EL (cell line): ENCODE measurements at places on chromosomes 12 and 14.
A peak's percentile ranks its signal among the peaks of the same experiment; 100 is the strongest.

DNA sequence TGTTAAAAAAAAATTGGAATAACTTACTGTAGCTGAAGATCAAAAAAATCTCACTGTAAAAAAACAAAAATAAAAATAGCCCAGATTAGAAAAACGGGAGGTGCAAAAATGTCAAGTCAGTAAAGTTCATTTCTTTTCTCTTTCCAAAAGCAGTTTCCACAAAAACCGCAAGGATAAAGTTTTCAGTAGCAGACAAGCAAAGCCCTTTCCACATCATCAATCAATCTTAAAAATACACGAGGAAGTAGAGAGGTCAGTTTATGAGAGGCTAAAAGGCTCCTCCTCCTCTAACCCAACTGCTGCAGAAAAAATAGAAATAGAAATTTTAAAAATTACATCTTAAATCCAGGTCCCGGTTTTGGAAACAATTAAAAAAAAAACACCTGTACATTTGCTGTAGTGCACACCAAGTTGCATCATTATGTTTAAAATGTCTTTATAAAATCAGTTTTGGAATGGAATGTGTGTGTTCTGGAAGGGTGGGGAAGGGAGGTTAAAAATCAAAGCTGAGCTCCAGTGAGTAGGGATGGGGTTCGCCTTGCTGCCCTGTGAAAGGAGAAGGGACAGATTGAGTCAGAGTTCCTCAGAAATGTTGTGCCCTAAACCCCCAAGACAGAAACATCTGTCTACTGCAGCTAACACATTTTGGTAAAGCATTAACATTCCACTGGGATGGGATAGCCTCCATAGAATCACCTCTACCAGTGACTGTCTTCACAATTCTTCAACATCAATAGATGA lies 5.8 kb downstream of the HNRNPC start:
- peak; percentile 38 for DNase-seq

DNA sequence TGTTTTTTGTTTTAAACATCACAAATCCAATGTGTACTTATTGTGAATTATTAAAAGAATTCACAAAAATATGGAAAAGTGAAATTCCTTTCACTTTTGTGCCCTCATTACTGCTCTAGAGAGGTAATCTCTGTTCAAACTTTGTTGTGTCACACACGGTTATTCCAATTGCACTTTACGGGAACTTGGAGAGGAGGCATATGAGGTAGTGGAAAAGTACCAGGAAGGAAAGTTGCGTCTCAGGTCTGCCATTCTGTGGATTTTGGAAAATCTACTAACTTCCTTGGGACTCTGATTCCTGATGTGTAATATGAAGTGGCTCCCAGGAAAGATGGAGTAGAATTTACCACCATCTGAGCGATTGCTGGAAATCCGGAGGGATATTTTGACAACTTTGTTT lies 90.9 kb upstream of the DCN start:
- no peak for DNase-seq

GRCh38 chr14:33307691-33308251 lies 369.1 kb downstream of the NPAS3 start:
- DNase-seq, result peak; percentile 38

DNA sequence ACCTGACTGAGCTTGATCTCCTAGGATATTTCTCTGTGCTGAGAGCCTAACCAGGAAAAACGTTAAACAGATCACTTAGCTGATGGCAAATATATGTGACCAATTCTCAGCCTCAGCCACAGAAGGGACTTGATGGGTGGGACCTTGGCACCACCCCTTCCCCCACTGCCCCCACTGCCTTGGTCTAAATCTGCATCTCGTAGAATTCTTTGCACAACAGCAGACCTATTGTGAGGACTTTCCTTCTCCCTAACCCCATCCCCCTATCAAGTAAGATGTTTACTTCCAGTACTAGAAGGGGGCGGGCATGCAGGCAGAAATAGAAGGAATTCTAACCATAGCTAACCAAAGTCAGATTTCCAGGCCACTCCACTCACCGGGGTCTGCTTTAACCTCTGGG lies 313.2 kb downstream of the PCNX1 start:
- no peak for DNase-seq

DNA sequence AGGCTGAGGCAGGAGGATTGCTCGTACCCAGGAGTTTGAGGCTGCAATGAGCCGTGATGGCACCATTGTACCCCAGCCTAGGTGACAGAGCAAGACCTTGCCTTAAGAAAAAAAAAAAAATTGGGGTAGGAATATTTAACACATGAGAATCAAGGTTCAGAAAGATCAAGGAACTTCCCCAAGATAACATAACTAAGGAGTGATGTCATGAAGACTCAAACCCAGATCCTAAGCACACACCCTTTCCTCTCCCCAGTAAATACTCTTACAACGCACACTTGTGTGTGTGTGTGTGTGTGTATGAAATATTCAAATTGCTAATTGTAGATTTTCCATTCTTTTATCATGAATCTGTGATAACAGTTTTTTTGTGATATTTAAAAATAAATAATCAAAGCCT lies 90.6 kb upstream of the NUDT4 start:
- peak; percentile 40 for DNase-seq

- no peak for DNase-seq
These were observed 564 bp upstream of the THTPA start for GRCh38 chr14:23555533-23555881.

- no peak for DNase-seq
These were observed 652 bp downstream of the RFLNA start for GRCh38 chr12:124295431-124296058.

DNA sequence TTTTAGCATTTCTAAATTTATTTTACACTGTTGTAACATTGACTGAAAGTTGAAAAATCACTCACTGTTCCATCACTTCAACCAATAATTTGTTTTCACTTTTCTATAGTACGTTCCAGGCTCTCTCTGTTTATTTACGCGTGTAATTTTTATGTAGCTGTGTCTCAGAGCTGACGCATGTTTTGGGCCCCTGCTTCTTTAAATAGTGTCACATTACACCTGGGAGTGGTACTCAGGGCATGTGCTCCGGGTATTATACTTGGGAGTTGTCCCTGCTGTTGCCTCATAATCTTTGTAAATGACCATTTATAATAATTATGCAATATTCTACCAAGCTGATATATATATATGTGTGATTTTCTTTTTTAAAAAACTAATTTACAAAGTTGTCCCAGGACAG lies 132.8 kb upstream of the CPM start:
- no peak for DNase-seq

DNA sequence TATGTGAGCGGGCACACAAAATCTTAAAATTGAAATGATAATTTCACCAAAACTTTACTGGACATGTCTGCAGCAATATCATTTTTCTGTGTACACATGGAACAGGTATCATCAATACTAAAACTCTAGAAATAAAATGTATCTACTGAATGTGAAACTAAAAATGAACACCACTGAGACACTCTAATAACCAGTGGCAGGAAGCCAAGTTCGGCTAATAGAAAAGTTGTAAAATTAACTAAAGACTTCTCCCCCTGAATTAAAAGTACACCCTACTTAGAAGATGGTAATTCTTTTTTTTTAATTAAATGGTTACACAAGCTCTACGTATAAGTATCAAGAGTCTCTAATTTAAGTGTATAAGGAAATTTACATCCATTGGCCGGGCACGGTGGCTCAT lies 227.2 kb downstream of the MED13L start:
- no peak for DNase-seq

GRCh38 chr12:38880288-38880687 lies 25.1 kb downstream of the CPNE8 start:
- no peak for DNase-seq

- no peak for DNase-seq
These were observed 36.5 kb downstream of the GYS2 start for GRCh38 chr12:21568115-21568514.

DNA sequence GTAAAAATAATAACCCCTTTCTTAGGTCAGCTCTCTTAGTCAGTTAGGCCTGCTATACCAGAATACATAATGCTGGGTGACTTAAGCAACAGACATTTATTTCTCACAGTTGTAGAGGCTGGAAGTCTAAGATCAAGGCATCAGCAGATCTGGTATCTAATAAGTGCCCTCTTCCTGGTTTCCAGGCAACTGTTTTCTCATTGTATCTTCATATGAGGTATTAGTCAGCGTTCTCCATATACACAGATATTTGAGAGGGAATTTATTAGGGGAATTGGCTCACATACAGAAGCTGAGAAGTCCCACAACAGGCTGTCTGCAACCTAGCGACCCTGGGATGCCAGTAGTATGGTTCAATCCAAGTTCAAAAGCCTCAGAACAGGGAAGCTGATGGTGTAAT lies 896.0 kb downstream of the GALC start:
- DNase-seq, result no peak

GRCh38 chr12:414859-415258 lies 13.4 kb downstream of the CCDC77 start:
- no peak for DNase-seq

DNA sequence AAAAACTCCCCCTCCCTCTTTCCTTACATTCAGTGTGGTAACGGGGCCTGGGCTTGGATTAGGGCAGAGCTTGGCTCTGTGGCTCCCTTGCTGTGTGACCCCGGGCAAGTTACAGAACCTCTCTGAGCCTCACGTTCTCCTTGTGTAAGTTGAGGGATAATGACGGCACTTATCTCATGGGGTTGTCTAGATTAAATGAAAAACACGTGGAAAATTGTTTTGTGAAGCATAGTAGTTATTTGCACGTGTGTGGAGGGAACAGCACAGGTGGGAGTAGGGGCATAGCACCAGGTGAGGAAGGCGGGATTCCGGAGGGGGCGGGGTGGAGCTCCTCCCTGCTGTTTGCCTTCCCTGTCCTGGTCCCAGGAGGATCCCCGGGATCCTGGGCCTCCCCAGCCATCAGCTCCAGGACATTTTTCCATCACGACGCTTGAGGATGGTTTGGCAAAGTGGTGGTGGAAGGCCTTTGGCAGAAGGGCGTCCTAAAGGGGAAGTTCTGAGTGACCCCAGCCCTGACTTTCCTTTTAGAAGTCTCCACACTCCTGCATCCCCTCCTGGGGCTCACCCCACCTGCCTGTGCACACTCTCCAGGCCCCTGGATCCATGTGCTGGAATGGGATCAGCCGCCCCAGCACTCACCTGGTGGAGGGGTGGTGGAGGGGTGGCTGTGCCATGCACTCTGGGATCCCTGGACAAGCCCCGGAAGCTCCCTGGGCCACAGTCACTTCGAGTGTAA lies 22.7 kb downstream of the LRTM2 start:
- DNase-seq, result no peak

GRCh38 chr14:97180304-97181200 lies 383.4 kb downstream of the VRK1 start:
- DNase-seq, result no peak

- DNase-seq, result no peak
These were observed 1089.3 kb downstream of the SLC16A7 start for GRCh38 chr12:60684988-60685655.

DNA sequence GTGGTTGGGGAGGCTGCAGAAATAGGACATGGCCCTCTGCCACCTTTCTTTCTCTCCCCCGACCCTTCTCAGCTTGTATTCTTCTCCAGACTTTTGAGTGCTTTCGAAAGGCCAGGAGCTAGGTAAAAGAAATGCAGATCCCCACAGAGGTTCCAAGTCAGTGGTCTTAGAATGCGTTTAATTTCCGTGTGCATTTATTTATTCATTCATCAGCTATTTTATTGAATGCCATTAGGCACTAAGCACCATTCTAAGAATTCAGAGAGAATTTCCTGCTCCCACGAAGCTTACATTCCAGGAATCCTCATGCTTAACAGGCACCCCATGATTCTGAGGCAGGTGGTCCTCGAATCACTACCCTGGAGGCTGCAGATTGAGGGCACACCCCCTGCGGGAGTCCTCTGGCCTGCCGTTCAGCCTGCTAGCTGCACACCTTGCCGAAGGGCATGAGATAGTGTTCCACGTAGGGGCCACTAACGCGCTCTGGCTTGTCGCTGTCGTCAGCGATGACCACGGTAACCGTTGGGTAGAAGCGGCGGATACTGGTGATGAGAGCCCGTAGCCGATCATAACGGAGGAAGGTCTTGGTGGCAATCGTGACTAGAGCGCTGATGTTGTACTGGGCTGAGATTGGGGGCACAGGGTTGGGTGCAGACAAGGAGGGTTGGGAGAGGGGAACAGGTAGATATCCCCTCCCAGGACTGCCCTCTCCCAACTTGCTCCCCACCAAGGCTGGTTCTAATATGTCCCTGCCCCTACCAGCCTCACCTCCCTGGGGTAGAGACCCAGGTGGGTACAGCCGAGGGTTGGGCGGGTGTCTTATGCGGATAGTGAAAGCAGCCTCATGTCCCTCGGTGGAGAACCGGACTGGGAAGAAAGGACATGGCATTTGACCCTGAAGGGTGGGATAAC lies 4.5 kb downstream of the B4GALNT1 start:
- DNase-seq, result no peak

DNA sequence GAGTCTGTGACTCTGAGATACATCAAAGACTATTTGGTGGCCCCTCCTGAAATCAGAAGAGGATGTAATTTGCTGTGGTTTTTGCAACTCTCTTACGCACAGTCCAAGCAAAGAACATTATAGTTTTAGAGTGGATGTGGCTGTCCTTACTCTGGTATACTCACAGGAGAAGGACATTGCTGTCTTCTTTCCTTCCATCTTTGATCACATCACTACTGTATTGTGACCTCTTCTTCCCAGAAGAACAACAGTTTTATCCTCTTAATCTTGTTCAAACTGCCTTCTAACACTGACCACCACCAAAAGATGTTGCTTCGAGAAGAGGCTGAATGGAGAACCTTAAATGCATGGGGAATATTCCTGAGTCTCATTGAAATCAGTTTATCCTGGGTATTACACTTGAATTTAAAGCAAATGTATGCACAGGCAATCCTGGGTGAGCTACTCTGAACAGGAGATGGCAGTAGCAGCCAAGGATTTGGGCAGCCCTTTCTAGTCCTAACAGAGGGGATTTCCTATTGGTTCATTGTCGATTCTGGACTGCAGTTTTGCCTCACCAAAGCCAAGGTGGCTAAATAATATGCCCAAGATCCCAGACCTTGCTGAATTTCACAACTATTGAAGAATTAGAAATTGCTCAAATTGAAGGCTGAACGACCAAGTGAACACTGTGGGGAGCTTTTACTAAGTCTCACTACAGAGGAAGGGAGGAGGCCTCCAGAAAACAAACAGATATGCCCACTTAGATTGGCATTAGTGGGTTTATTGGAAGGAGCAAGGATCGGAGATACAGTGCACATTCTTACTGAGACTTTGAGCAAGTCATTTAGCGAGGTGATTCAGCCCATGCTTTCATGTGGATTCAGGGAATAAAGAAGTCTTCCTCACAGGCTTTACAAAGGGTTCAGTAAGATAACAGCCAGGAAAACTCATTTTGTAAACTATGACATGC lies 282.8 kb downstream of the PAWR start:
- peak; percentile 91 for DNase-seq

DNA sequence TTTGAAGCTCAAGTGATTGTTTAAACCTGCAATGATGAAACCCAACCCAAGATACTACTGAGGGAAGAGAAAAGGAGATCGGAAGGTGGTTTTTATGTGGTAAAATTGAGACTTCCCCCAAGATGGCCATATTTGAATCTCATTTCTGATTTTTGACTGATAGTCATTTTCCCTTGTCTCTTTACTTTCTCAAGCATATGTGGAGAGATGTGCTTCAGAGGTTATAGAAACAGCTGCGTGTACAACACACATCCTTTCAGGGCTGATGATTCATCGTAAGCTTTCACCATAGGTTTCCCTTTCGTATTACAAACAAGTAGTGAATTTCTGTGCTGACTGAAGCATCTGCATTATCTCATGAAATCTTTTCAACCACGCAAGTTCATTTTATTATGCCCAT lies 276.2 kb downstream of the EMP1 start:
- peak; percentile 31 for DNase-seq

- DNase-seq, result no peak
These were observed 38.9 kb downstream of the NIN start for GRCh38 chr14:50792051-50792477.

- no peak for DNase-seq
These were observed 65.3 kb upstream of the TMEM233 start for GRCh38 chr12:119528241-119528640.

GRCh38 chr12:13450231-13451080 lies 253.9 kb downstream of the EMP1 start:
- no peak for DNase-seq
